Activated T-cell treated with anti-CD3 and anti-CD28 coated beads, Interleukin-2, amount 50 U/mL, for 72 hours (primary cell): ENCODE measurements at places on chromosomes 12 and 14.

- H3K27me3 ChIP-seq: no peaks in the 10 kb centered on the region
- no peaks in the 10 kb centered on the region for H3K36me3 ChIP-seq
- no peaks in the 10 kb centered on the region for H3K4me1 ChIP-seq
- DNase-seq: no peak
These were observed 496.9 kb upstream of the TMEM132C start for GRCh38 chr12:127770118-127770517.

DNA sequence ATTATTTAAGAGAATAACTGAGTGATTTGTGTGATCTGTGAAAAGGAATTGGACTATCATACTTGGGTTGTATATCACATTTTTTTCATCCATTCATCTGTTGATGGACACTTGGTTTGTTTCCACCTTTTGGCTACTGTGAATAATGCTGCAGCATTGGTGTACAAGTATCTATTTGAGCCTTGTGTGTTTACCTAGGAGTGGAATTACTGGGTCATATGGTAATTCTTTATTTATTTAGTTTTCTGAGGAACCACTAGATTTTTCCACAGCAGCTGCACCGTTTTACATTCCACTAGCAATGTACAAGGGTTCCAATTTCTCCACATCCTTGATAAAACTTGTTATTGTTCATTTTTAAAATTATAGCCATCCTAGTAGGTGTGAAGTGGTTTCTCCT, 56.1 kb downstream of the APAF1 start:
- peaks cover 6% of the 10 kb centered on the region for H3K4me1 ChIP-seq
- no peak for DNase-seq
- no peak overlapping the region for H3K27ac ChIP-seq

DNA sequence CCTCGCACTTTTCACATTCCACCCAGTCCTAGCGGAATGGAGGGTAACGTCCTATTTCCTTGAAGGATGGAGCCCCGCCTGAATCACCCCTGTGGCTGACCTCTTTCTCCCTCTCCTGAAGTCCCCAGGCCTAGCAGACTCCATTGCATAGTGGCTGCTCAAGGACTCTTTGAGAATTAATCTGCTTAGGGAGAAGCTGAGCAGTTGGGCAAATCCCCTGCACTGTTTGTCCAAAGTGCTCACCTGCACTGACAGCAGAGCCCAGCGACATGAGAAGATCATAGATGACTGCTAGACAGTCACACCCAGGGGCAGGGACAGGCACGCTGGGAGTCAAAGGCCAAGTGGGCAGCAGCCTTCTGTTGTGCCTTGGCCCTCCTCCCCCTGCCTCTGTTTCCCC, 37.7 kb upstream of the DICER1 start:
- H3K27me3 ChIP-seq: no peaks in the 10 kb centered on the region
- no peak for DNase-seq
- H3K4me1 ChIP-seq: peaks cover 4% of the 10 kb centered on the region
- no peaks in the 10 kb centered on the region for H3K36me3 ChIP-seq
- H3K4me3 ChIP-seq: no peak overlapping the region

DNA sequence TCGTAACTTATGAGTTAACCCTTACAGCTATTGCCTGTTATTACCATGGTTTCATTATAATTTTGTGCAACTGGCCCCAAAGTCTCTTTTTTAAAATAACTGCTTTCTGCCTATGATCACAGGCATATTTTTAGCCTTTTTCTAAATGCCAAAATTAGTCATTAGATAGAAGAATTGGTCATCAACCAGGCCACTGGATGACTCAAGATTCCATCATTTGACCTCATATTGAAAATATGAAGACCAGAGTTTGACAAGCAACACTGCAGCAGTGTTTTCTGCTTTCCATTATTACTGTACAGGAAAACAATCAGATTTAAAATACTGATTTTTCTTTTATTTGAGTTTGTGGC, 54.7 kb upstream of the OTOGL start:
- peaks cover 6% of the 10 kb centered on the region for H3K27me3 ChIP-seq
- DNase-seq: no peak
- H3K36me3 ChIP-seq: no peaks in the 10 kb centered on the region
- H3K27ac ChIP-seq: no peak overlapping the region

- peak overlapping the region; percentile 97 for H3K4me3 ChIP-seq
- no peaks in the 10 kb centered on the region for H3K36me3 ChIP-seq
- H3K4me1 ChIP-seq: peaks cover 24% of the 10 kb centered on the region
- no peak overlapping the region for H3K27ac ChIP-seq
- peaks cover 22% of the 10 kb centered on the region for H3K27me3 ChIP-seq
These were observed 693 bp upstream of the RIMKLB start for GRCh38 chr12:8697120-8697475.

GRCh38 chr14:65847075-65847847, 434.7 kb downstream of the FUT8 start:
- peak overlapping the region; percentile 62 for H3K27ac ChIP-seq
- H3K36me3 ChIP-seq: peaks cover 5% of the 10 kb centered on the region
- peak overlapping the region; percentile 70 for H3K4me3 ChIP-seq

DNA sequence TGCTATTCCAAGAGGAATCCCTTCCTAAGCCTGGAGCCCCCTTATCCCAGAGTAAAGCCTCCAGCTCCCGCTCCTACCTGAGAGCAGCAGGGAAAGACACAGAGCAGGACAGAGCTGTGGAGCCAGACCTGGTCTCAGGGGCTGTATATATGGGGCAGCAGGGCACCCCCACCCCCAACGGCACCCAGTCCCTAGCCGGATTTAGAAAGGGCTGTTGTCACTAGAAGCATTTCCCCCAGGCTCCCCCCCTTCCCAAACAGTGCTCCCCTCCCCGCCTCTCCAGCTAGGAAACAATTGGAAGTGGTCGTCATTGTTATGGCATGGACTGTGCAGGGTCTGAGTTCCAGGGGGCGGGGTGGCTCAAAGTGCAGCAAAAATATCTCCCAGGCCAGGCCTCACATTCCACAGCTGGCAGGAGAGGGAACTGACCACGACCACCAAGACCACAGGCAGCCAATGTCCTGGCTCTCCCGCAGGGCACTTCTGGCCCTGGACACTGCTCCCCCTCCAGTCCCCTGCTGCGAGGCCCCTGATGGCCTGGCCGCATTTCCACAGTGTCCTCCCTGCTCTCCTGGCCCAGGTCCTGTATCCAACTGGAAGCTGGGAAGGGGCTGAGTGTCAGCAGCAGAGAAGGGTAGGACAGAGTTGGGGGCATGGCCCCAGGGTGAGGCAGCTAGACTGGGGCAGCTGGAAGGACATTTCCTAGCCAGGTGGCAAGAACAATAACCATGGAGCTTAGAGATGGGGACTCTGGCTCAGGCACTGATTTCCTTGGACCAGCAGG, at the start of gene MYH7:
MYH7 (minus strand) TSS at position 118 of the 784 bp plus-strand sequence. CDS start 1,928 bp downstream, outside the sequence.
- no peak for DNase-seq
- H3K27me3 ChIP-seq: peaks cover 11% of the 10 kb centered on the region
- no peaks in the 10 kb centered on the region for H3K36me3 ChIP-seq
- H3K27ac ChIP-seq: no peak within 1 kb of the TSS

DNA sequence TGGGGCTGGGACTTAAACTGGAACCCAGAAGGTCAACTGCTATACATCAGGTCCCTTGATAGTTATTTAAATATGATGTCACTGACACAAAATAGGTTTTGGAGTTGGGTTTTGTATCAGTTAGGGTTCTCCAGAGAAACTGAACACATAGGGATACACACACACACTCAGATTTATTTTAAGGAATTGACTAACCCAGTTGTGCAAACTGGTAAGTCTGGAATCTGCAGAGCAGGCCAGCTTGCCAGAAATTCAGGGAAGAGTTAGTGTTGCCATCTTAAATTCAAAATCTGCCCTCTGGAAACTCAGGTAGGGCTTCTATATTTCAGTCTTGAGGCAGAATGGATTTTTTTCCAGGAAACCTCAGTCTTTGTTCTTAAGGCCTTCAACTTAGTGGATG, 36.9 kb downstream of the MAPK1IP1L start:
- H3K27ac ChIP-seq: no peak overlapping the region
- no peaks in the 10 kb centered on the region for H3K4me1 ChIP-seq
- no peaks in the 10 kb centered on the region for H3K27me3 ChIP-seq
- no peak overlapping the region for H3K4me3 ChIP-seq
- H3K36me3 ChIP-seq: no peaks in the 10 kb centered on the region

DNA sequence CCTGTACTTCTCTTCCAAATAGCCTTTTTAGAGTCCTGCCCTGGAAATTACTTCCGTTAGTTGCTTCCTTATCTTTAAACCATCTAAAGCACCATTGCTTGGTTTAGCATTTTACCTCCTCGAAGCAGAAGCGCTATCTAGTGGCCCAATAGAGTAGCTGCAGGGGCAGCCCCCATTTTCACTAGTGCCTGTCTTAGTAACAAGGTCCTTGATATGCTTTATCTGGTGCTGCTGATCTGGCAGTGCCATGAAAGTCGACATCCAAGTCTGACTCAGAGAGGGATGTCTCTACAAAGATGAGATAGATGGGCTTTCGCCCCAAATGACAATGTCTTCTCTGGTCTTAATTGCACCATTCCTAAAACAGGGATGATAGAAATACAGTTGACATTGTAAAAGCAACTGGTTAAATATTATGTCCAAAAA, 25.0 kb upstream of the CIT start:
- H3K4me1 ChIP-seq: peaks cover 11% of the 10 kb centered on the region
- no peaks in the 10 kb centered on the region for H3K36me3 ChIP-seq
- no peak overlapping the region for H3K27ac ChIP-seq
- H3K27me3 ChIP-seq: peaks cover 7% of the 10 kb centered on the region
- H3K4me3 ChIP-seq: no peak overlapping the region

DNA sequence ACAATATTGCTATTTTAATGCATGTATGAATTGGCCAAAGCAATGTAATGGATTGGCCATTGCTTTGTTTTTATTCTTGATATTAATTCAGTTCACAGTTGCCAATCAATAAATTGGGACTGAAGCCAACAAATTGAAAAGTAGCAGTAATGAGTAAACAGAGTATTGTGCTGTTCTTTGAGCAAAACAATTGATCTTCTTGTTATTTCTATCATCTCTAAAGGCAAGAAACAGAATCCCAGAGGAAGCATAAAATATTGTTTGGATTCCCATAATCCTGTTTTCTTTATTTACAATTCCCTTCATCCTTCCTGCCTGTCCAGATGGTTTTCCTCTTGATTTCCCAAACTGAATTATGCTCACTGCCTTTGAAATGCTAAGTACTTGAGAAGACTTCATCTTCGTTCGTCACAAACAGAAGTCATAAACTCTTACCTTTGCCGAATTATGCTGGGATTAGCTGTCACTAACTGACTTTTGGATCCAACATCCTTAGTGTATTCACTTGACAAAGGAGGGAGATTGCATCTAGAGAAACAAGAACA, 85.9 kb downstream of the ST8SIA1 start:
- no peaks in the 10 kb centered on the region for H3K4me1 ChIP-seq
- no peaks in the 10 kb centered on the region for H3K27me3 ChIP-seq
- H3K36me3 ChIP-seq: no peaks in the 10 kb centered on the region
- no peak overlapping the region for H3K4me3 ChIP-seq
- H3K27ac ChIP-seq: no peak overlapping the region

DNA sequence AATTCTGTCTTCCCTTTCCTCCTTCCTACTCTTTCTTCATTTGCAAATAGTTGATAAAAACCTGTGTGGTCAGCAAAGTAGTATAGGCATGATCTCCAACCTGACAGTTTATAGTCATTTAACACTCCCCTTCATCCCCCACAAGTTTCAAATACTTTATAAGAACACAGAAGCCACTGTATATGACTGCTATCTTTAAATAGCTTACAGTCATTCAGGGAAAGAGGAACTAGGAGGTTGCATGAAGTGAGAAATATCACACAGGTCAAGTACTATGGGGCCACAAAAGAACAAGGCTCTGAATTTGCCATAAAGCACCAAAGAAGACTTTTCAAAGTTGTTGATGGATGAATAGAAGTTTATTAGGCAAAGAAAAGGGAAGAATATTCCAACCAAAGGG, 431.3 kb downstream of the NPAS3 start:
- H3K4me3 ChIP-seq: no peak overlapping the region
- DNase-seq: no peak
- H3K27ac ChIP-seq: no peak overlapping the region

GRCh38 chr12:106854723-106855122, 80.2 kb downstream of the RIC8B start:
- H3K4me3 ChIP-seq: peak overlapping the region; percentile 38
- H3K4me1 ChIP-seq: peaks cover 13% of the 10 kb centered on the region
- no peak for DNase-seq
- peaks cover 6% of the 10 kb centered on the region for H3K36me3 ChIP-seq

GRCh38 chr12:53828598-53828997, 76.8 kb upstream of the CISTR start:
- no peaks in the 10 kb centered on the region for H3K4me1 ChIP-seq
- H3K36me3 ChIP-seq: no peaks in the 10 kb centered on the region
- H3K27me3 ChIP-seq: peaks cover 9% of the 10 kb centered on the region
- DNase-seq: no peak
- no peak overlapping the region for H3K27ac ChIP-seq

GRCh38 chr14:99755068-99755405, 38.2 kb upstream of the EML1 start:
- H3K4me3 ChIP-seq: no peak overlapping the region
- H3K27ac ChIP-seq: no peak overlapping the region
- peaks cover 6% of the 10 kb centered on the region for H3K4me1 ChIP-seq
- no peak for DNase-seq
- no peaks in the 10 kb centered on the region for H3K36me3 ChIP-seq

- H3K27ac ChIP-seq: no peak overlapping the region
- no peak overlapping the region for H3K4me3 ChIP-seq
- no peaks in the 10 kb centered on the region for H3K36me3 ChIP-seq
- DNase-seq: no peak
- peaks cover 10% of the 10 kb centered on the region for H3K4me1 ChIP-seq
- H3K27me3 ChIP-seq: no peaks in the 10 kb centered on the region
These were observed 74.4 kb downstream of the PAPLN start for GRCh38 chr14:73311708-73312030.

DNA sequence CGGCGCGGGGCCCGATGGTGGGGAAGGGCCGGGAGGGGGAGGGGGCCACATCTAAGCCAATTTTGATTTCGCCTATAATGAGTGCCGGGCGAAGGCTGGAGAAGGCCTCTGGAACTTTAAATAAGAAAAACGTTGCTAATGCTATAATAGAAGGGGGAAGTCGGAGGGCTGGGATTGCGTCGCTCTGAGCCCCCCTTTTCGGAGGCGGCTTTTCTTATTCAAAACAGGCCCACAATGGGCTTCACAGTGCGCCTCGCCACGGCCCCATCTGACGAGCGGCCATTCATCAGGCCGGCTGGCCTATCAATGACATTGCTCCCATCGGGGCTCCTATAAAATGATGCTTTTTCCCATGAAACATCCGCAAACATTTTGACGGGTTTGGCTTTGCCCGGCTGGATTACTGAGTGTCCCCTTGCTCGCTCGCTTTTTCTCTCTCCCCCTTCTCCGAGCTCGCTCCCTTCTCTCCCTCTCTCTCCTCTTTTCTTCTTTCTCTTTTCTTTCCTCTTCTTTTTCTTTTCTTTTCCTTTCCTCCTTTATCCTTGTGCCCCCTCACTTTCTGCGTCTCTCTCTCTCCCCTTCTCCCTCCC, at the start of gene RFX4:
RFX4 (plus strand) TSS at position 364 of the 590 bp plus-strand sequence. CDS start 317 bp downstream, outside the sequence.
- H3K27ac ChIP-seq: peak within 1 kb of the TSS; percentile 66
- H3K4me3 ChIP-seq: peak within 1 kb of the TSS; percentile 89
- H3K27me3 ChIP-seq: peaks cover 75% of the 10 kb centered on the region
- H3K36me3 ChIP-seq: peaks cover 2% of the 10 kb centered on the region
- DNase-seq: no peak

GRCh38 chr14:105737504-105738246, 211.3 kb downstream of the TMEM121 start:
- no peak overlapping the region for H3K27ac ChIP-seq
- no peaks in the 10 kb centered on the region for H3K4me1 ChIP-seq
- H3K4me3 ChIP-seq: no peak overlapping the region
- no peak for DNase-seq
- H3K36me3 ChIP-seq: no peaks in the 10 kb centered on the region
